ENCODE measurements at places on chromosomes 7 and 10.

- peak; percentile 71 for DNase-seq
Measured at GRCh38 chr7:73978661-73979563, 49.1 kb upstream of the ELN start.

- DNase-seq, result no peak
Measured at GRCh38 chr7:108030516-108030915, 27.6 kb upstream of the LAMB1 start.

DNA sequence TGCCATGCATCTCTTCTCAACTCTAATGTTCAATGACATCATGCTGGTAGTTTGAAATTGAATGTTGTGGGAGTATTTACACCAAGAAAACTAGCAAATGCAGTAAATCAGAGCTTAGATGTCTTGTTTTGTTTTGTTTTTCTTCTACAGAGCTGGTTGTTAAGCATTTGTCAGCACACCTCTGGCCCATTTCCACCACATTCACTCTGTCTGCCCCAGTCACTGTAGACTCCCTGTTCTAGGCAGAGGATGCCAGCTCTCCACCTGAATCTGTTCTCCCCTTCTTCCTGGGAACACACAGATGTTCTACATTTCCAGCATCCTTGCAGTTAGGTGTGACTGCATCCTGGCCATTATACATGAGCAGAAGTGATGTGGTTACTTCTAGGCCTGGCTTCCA lies 4.1 kb upstream of the ARHGAP22 start:
- no peak for DNase-seq

- DNase-seq, result no peak
Measured at GRCh38 chr7:92221766-92222165, 23.9 kb downstream of the KRIT1 start.

DNA sequence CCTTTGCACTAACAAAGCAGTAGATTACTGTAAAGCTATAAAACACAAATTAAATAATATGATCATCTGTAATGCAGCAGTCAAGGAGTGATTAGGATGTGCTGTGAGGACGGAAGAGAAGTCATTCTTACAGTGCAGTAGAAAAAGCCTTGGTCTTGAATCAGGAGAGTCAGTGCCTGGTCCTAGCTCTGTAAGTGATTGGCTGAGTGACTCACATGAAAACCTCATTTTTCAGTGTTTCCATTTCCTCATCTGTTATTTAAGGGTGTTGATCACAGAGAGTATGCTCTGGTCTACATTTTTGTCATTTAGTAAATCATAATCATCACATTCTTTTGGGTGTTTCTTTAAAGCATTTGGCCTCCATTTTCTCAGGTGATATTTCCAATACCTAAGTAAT lies 717.8 kb downstream of the LRMDA start:
- DNase-seq, result no peak

DNA sequence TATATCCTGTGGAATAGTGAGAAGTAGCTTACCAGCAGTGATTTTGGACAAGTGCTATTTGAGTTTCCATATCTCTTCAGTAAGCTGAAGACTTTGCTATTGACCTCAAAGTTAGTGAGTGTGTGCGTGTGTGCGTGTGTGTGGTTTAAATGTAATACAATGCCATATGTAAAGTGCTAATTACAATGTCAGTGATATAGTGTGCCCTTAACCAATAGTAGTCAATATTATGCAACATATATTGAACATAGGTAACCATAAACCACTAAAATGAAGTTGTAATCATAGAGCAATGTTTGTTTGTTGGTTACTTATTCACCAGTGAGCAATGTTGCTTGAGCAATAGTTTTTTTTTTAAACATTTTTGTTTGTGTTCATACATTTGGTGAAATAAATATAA lies 309.4 kb downstream of the NXPH1 start:
- DNase-seq, result no peak

GRCh38 chr10:26335574-26336093 lies 102.5 kb upstream of the APBB1IP start:
- no peak for DNase-seq

GRCh38 chr10:4730998-4731397 lies 95.0 kb upstream of the AKR1E2 start:
- DNase-seq, result no peak

GRCh38 chr7:10268034-10268433 lies 705.6 kb upstream of the PHF14 start:
- no peak for DNase-seq

- DNase-seq, result no peak
Measured at GRCh38 chr10:4370376-4370775, 455.6 kb upstream of the AKR1E2 start.

DNA sequence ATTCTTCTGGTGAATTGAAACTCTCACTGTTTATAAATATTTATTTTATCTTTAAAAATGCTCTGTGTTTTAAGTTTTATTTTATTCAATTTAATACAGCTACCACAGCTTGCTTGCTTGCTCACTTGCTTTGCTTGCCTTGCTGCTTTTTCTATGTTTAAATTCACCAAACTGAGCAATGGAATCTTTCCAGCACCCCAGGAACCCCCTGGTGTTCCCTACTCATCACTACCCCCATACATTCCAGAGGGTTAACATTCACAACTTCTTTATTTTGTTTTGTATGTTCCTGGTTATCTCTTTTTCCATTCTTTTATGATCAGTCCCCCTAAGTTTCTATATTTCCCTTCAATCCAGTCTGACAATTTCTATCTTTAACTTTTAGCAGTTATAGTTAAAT lies 166.5 kb upstream of the COL1A2 start:
- no peak for DNase-seq

GRCh38 chr10:105806-106205 lies 29.4 kb upstream of the ZMYND11 start:
- DNase-seq, result no peak
